Activated CD4-positive, alpha-beta T cell treated with anti-CD3 and anti-CD28 coated beads for 36 hours (primary cell): ENCODE measurements at places on chromosomes 5 and 9. TPM values are rescaled to one million over a fixed set of nuclear protein-coding genes. Genes with fewer than 3 reads are reported as not detected.

DNA sequence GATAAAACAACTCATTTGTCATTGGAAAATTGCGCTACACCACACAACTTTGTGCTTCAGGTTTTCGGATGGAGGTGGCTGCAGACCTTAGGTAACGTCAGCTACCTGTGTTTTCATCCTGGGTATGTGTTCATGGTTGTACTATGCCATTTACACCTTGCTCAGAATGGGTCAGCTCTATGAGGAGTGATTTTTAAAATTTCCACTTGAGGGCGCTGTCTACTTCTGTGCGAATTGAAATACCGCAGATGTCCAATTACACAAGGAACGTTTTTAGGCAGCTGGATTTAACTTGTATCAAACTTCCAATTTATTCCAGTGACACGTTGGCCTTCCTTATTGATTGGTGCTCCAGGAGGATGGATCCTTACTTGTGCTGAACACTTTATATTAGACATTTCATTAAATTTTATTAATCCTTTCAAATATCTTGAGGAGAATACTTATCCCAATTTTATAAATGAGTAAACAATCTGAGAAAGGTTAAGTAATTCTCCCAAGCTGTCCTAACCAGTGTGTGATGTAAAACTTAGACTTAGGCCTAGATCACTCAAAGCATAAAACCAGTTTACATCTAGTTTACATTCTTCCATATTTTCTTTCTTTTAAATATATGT lies 23.4 kb downstream of the DMRTA1 start:
- H3K4me3 ChIP-seq: no peak overlapping the region
- DNase-seq: peak; percentile 23
- no peak overlapping the region for H3K27ac ChIP-seq
- H3K36me3 ChIP-seq: no peaks in the 10 kb centered on the region
- H3K4me1 ChIP-seq: no peaks in the 10 kb centered on the region

- H3K27ac ChIP-seq: no peak overlapping the region
- no peaks in the 10 kb centered on the region for H3K27me3 ChIP-seq
These were observed 116.7 kb downstream of the GOLPH3 start for GRCh38 chr5:32057187-32058096.

GRCh38 chr5:13328316-13328715 lies 616.2 kb downstream of the DNAH5 start:
- no peaks in the 10 kb centered on the region for H3K4me1 ChIP-seq
- DNase-seq: no peak
- H3K27ac ChIP-seq: no peak overlapping the region
- H3K4me3 ChIP-seq: no peak overlapping the region
- H3K36me3 ChIP-seq: no peaks in the 10 kb centered on the region

- H3K36me3 ChIP-seq: no peaks in the 10 kb centered on the region
- H3K4me3 ChIP-seq: no peak overlapping the region
- DNase-seq: no peak
- H3K27me3 ChIP-seq: peaks cover 2% of the 10 kb centered on the region
- no peaks in the 10 kb centered on the region for H3K4me1 ChIP-seq
These were observed 461.2 kb downstream of the TLR4 start for GRCh38 chr9:118165451-118165850.

GRCh38 chr5:157463621-157464518 lies 3.9 kb downstream of the NIPAL4 start:
- DNase-seq: no peak
- peak overlapping the region; percentile 34 for H3K4me3 ChIP-seq
- H3K27ac ChIP-seq: peak overlapping the region; percentile 84
- H3K4me1 ChIP-seq: peaks cover 38% of the 10 kb centered on the region

DNA sequence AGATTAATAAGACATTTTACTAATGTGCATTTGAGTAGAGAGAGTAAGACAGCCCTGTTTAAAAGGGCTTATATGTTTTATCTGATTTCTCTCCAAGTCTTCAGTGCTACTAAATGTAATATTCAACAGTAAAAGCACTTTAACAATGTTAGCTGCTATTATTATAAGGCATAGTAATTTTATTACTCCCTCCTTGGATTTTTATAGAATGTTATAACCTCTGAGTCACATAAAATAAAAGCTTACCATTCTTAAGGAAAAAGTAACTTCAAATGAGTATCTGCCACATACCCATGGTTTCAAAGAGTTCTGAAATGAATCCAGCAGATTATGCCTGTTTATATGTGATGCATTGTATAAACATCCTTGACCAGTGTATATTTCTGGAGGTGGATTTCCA lies 19.0 kb downstream of the SPDL1 start:
- no peaks in the 10 kb centered on the region for H3K27me3 ChIP-seq
- no peak overlapping the region for H3K27ac ChIP-seq
- H3K36me3 ChIP-seq: peaks cover 51% of the 10 kb centered on the region

DNA sequence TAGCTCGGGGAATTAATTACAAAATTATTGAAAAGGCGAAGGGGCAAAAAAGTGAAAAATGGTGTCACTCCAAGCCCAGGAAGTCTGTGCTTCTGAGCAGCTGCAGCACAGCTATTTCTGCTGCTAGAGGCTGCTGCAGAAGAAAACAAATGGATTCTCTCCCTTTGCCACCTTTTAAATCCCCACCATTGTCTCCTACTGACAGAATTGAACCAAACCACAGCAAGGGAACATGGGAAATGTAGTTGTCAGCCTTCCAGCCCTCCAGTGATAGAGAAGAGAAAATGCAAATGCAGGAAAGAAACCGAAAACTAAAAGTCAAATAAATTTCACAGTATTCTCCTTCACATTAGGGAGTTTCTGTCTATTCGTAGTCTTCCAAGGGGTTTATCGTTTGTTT lies 33.4 kb upstream of the CDC42SE2 start:
- H3K27me3 ChIP-seq: no peaks in the 10 kb centered on the region
- no peak overlapping the region for H3K27ac ChIP-seq
- H3K4me1 ChIP-seq: peaks cover 10% of the 10 kb centered on the region
- DNase-seq: no peak
- no peak overlapping the region for H3K4me3 ChIP-seq

DNA sequence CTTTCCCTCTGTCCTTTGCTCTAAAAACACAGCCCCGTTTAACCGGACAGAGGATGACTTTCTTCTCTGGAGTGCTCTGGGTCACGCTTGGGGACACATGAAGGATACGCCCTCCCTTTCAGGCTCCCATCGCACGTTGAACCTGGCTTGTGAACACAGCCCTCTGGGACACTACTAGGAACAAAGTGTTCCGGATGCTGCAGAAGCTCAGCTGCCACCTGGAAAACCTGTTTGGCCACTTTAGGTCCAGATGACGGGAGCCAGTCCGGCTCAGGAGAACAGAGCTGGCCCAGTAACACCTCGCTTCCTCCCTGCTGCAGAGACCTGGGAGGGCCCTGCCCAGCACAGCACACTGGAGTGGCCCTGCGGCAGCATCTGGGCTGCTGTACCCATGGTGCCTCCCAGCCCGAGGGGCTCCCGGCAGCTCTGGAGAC lies 60.1 kb downstream of the GADD45G start:
- H3K27me3 ChIP-seq: no peaks in the 10 kb centered on the region
- H3K36me3 ChIP-seq: no peaks in the 10 kb centered on the region
- H3K4me1 ChIP-seq: peaks cover 3% of the 10 kb centered on the region
- no peak for DNase-seq
- H3K27ac ChIP-seq: no peak overlapping the region

- no peak overlapping the region for H3K27ac ChIP-seq
- no peaks in the 10 kb centered on the region for H3K27me3 ChIP-seq
- no peaks in the 10 kb centered on the region for H3K36me3 ChIP-seq
- DNase-seq: no peak
These were observed 599.7 kb downstream of the CAAP1 start for GRCh38 chr9:26292943-26293342.

DNA sequence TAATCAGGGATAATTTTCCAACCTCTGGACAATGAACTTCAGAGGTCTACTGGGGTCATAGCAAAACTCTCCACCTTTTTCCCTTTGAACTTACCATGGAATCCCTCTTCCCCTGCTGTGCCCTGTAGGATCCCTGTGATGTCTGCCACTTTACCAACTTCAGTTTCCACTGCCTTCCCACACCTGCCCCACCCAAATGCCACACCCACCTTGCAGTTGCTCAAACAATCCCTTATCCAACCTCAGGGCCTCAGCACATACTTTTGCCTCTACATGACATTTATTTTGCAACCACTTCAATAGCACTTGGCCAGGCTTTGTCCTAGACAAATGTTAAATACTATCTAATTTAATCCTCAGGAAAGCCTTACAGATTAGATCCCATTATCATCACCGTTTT lies 463.7 kb upstream of the WWC1 start:
- H3K27me3 ChIP-seq: peaks cover 5% of the 10 kb centered on the region
- no peak for DNase-seq
- no peak overlapping the region for H3K27ac ChIP-seq
- no peak overlapping the region for H3K4me3 ChIP-seq
- H3K36me3 ChIP-seq: no peaks in the 10 kb centered on the region

- no peaks in the 10 kb centered on the region for H3K4me1 ChIP-seq
- H3K36me3 ChIP-seq: no peaks in the 10 kb centered on the region
- peaks cover 2% of the 10 kb centered on the region for H3K27me3 ChIP-seq
- no peak for DNase-seq
- H3K4me3 ChIP-seq: no peak overlapping the region
These were observed 57.6 kb downstream of the RASEF start for GRCh38 chr9:83005361-83005760.

- H3K27me3 ChIP-seq: no peaks in the 10 kb centered on the region
- peaks cover 28% of the 10 kb centered on the region for H3K4me1 ChIP-seq
- H3K4me3 ChIP-seq: peak overlapping the region; percentile 16
- peak; percentile 87 for DNase-seq
- no peaks in the 10 kb centered on the region for H3K36me3 ChIP-seq
These were observed 13.2 kb downstream of the GZMK start for GRCh38 chr5:55037046-55037771.

DNA sequence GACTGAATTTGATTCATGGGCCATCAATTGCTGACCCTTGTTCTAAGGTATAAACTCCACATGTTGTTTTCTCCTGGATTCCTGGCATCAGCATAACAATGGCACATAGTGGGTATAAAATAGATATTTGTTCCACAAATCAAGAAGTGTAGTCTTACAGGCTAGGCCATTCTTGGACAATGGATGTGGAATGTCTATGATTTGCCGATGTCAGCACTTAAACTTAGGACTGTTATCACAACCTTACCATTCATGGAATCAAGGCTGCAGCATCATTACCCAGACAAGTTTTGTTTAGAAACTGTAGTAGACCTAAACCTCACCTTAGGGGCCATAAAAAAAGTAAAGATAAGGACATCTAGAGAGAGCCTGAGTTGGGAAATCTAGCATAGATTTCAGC lies 680.0 kb downstream of the BRINP1 start:
- no peaks in the 10 kb centered on the region for H3K4me1 ChIP-seq
- no peaks in the 10 kb centered on the region for H3K27me3 ChIP-seq
- no peak overlapping the region for H3K27ac ChIP-seq
- no peak for DNase-seq
- H3K36me3 ChIP-seq: no peaks in the 10 kb centered on the region

- peaks cover 7% of the 10 kb centered on the region for H3K27me3 ChIP-seq
- no peak for DNase-seq
- no peaks in the 10 kb centered on the region for H3K36me3 ChIP-seq
- H3K4me3 ChIP-seq: no peak overlapping the region
- H3K4me1 ChIP-seq: peaks cover 3% of the 10 kb centered on the region
These were observed 64.2 kb upstream of the SELENOP start for GRCh38 chr5:42875785-42876374.

GRCh38 chr5:154276973-154277331 lies 86.4 kb downstream of the GALNT10 start:
- DNase-seq: no peak
- no peaks in the 10 kb centered on the region for H3K27me3 ChIP-seq
- H3K4me3 ChIP-seq: no peak overlapping the region
- H3K27ac ChIP-seq: no peak overlapping the region

DNA sequence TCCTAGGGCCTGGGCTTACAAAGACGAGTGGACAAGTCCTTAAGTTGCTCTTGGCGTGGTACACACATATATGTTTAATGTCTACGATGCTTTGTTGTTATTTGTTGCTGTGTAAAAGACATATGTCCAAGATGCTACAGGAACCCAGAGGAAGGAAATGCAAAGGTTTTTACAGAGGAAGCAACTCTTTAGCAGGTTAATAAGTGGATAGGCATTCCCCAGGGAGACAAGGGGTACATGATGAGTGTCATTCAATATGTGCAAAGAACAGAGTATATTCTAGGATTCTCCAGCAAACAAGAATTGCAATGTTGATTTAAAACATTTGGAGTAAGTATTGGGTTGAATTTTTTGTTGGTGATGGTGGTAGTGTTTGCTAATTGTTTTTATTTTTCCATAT lies 92.1 kb downstream of the PIP5K1B start:
- no peaks in the 10 kb centered on the region for H3K36me3 ChIP-seq
- H3K4me1 ChIP-seq: peaks cover 3% of the 10 kb centered on the region
- DNase-seq: no peak

DNA sequence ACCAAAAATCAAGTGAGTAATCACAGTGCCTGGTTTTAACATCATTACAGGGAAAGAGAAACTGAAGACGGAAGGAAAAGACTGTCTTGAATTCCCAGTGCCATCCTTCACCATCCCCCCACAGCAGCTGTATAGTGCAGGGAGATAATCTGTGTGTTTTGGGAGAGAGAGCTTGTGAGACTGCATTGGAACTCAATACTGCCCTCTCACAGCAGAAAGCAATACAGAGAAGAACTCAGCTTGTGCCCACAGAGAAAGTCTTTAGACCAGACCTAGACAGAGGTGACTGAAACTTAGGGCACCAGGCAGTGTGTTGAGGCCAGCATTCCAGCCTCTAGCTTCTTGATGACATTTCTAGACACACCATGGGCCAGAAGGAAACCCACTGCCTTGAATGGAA lies 754.7 kb upstream of the CDH6 start:
- H3K4me3 ChIP-seq: no peak overlapping the region
- no peaks in the 10 kb centered on the region for H3K27me3 ChIP-seq
- H3K36me3 ChIP-seq: no peaks in the 10 kb centered on the region
- no peak for DNase-seq

DNA sequence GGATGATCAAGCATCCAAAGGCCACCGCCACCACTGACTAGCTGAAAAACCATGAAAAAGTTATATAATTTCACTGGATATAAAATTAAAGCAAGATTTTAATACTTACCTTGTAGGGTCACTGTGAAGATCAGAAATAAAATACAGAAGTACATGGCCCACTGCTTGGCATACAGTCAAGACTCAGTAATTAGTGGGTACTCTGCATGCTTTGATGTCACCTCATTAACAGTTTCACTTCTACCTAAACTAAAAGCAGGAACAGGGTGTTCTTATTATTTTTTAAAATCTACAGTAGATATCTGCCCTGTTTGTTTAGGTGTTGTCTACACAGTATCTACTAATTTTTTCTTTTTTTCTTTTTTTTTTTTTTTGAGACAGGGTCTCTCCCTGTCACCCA lies 66.4 kb downstream of the NFIB start:
- no peaks in the 10 kb centered on the region for H3K36me3 ChIP-seq
- DNase-seq: no peak
- no peak overlapping the region for H3K27ac ChIP-seq
- H3K4me3 ChIP-seq: no peak overlapping the region

The MUSK gene
- total RNA-seq: not detected

The C9orf153 gene
- total RNA-seq: 0.25 TPM

The BRINP1 gene
- total RNA-seq: not detected

The ISOC1 gene
- 25.3 TPM for total RNA-seq

The DRD1 gene
- not detected for total RNA-seq

The IL33 gene
- total RNA-seq: not detected

The C7 gene
- total RNA-seq: not detected

The AGXT2 gene
- total RNA-seq: not detected

The MATR3 gene
- total RNA-seq: 133 TPM

The CHSY3 gene
- not detected for total RNA-seq

The NR4A3 gene
- 27.5 TPM for total RNA-seq

The NR2F1 gene
- not detected for total RNA-seq

The IL9 gene
- 48.1 TPM for total RNA-seq

The DMRTA1 gene
- total RNA-seq: not detected

The TEK gene
- total RNA-seq: not detected

The GAPT gene
- not detected for total RNA-seq

The OR2V2 gene
- total RNA-seq: not detected
